ENCODE measurements at places on chromosomes 1 and 21.

- DNase-seq, result no peak
Measured at GRCh38 chr1:77994117-77994705, 10.5 kb upstream of the DNAJB4 start.

- DNase-seq, result no peak
Measured at GRCh38 chr1:38009841-38010180, 2.7 kb upstream of the UTP11 start.

DNA sequence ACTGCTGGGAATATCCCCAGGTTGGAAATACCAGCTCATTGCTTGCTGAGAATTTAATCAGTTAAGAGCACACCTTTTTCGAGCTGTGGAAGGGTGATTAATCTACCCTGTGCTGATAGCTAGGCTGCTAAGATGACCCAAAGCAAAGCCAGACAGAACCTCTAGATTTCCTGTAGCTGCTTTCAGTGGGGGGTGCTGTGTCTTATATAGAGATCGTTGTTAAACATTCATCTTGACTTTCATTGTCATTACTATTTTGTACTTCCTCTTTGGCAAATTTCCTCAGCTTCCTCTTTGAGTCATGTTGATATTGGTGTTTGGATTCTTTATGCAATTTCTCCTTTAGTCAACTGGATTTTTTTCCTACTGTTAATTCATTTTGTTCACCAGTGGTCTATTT, 155.3 kb downstream of the DISC1 start:
- no peak for DNase-seq

- no peak for DNase-seq
Measured at GRCh38 chr21:45891388-45892155, 90.0 kb upstream of the COL6A1 start.

GRCh38 chr1:237814319-237814924, 76.3 kb downstream of the ZP4 start:
- no peak for DNase-seq

- no peak for DNase-seq
Measured at GRCh38 chr1:156230473-156230837, 11.5 kb upstream of the BGLAP start.

GRCh38 chr1:28282426-28283407, 23.4 kb downstream of the SESN2 start:
- DNase-seq, result no peak

- DNase-seq, result no peak
Measured at GRCh38 chr1:113977906-113978305, 1.4 kb upstream of the OLFML3 start.

- DNase-seq, result no peak
Measured at GRCh38 chr21:45868488-45868887, 113.1 kb upstream of the COL6A1 start.

Measured in retinal pigment epithelial cell (primary cell).